ENCODE measurements at places on chromosomes 12 and 14.
A peak's percentile ranks its signal among the peaks of the same experiment; 100 is the strongest.

- DNase-seq = no peak
These were observed 108.7 kb upstream of the CCND2 start for GRCh38 chr12:4164559-4165558.

DNA sequence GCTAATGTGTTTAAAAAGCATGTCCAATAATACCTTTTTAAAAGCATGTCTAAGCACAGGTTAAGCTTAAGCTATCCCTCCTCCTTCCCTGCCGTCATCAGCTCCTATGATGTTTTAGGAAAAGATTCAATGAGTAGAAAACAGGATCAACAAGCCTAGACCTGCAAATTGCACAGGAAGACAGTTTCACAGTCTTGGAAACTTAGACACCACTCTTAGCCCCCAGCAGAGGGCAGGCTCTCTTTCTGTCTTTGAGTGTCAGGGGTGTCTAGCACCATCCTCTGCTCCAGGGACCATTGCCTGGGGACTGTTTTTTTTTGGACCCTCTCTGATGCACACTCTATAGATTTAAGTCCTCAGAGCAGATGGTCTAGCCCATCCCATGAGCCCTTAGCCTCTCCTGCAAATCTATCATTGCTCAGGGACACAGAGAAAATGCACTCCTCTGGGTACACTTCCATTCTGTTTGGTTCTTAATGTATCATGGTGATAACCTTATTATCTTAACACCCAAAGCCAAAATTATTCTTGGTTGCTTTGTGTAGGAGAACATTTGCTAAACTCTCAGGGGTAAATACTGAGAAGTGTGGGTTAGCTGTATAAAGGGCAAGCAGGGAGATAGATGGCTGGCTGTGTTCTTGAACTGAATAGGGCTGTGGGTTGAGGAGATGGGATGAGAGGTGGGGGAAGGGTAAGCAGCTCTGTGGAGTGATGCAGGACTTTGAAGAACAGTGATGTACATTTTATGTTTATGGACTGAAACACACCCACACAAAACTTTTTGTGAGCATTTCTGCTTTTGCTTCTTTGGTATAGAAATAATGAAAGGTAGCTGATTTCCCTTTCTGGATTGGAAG lies 259.9 kb upstream of the DDHD1 start:
- no peak for DNase-seq

- no peak for DNase-seq
These were observed 18.6 kb downstream of the RASSF8 start for GRCh38 chr12:25977047-25977446.

- no peak for DNase-seq
These were observed 127.2 kb downstream of the BBS10 start for GRCh38 chr12:76220980-76221379.

- DNase-seq = peak; percentile 82
These were observed 708 bp upstream of the ZBTB42 start for GRCh38 chr14:104800015-104800770.

- no peak for DNase-seq
These were observed 101.2 kb downstream of the PAPLN start for GRCh38 chr14:73338551-73338950.

DNA sequence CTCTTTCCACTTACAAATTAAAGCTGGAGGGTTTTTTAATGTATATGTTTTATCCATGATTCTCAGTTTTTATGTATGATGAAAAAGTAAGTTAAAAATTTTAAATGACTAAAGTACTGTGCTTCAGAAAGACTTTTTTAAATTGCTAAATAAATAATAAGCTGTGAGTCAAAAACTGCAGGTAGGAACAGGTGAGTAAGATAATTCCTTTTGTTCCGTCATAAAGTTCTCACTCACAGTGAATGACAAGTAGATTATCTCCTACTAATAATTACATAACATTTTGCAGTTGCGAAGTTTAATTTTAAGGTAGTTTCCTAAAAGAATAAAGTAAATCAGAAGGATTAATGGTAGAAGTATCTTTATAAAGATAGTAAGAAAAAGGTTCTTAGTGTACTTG lies 78.0 kb downstream of the PRKCH start:
- no peak for DNase-seq

DNA sequence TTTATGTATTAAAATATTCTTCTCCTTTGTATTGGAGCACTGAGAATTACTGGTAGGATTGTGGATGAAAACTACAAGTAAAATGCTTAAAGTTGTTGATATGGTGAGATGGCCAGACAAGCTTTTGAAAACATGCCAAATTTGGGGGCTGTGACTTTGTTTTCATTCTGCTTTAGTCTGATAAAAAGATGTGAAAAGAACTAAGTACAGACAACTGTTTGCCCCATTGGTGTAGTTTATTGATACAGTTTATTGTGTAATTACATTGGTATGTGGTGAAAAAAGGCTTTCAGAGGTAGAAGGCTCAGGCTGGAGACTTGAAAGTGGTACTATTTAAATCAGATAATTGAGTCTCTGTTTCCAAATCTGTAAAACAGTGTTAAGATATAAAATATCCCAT lies 746.8 kb downstream of the DIO2 start:
- DNase-seq = no peak

GRCh38 chr12:108648371-108648770 lies 14.7 kb upstream of the SELPLG start:
- no peak for DNase-seq

- no peak for DNase-seq
These were observed 64.1 kb upstream of the JDP2 start for GRCh38 chr14:75363570-75364227.

DNA sequence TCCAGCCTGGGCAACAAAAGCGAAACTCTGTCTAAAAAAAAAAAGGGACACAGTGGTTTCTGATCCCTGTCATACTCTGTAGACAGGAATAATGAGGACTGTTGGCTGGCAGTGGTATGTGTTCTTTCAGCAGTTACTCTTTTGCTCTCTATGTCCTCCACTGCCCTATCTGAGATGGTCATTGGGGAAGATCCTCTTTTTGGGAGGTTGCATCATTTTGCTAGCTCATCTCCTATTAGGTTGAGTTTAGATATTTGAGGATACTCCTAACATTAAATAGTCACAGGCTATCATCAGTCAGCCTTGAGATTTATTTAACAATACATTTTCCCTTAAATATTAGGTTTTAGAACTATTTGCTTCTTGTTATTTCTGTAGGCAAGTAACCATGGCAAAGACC lies 5.9 kb upstream of the CCDC91 start:
- no peak for DNase-seq

- no peak for DNase-seq
These were observed 195.5 kb downstream of the PAX9 start for GRCh38 chr14:36857136-36857535.

GRCh38 chr12:31119803-31120211 lies 46.1 kb downstream of the DDX11 start:
- DNase-seq = no peak

DNA sequence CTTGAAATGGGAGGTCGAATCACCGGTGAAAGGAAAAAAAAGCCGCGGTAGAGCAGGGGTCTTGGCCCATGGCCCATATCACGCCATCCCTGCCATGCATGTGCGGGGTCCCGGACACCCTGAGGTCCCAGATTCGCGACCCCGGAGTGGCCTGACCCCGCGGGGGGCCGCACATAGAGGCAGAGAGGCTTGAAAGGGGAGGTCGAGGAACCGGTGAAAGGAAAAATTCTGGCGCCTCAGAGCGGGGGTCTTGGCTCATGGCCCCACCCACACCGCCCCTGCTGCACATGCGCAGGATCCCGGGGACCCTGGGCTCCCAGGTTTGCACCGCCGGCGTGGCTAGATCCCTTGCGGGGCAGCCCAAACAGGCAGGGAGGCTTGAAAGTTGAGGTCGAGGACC lies 319.8 kb downstream of the ALG10 start:
- DNase-seq = no peak

- no peak for DNase-seq
These were observed 123.8 kb downstream of the PTPRB start for GRCh38 chr12:70513426-70513825.

DNA sequence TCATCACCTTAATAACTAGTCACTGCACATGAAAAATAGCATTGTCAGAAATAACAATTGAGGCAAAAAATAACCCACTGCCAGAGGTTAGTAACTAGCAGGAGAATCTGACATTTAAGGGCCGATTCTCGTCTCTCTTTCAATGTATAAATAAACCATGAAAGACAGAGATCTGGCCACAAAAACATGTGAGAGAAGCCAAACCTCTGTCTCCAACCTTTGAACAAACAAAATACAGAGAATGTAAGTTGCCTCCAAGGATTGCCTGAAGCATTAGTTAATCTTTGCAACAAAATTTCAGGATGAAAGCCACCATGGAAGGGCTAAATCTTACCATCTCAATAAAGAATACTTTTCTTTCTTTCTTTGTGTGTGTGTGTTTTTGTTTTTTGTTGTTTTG lies 257.4 kb upstream of the TMTC1 start:
- no peak for DNase-seq

- DNase-seq = no peak
These were observed 89.8 kb downstream of the CHST11 start for GRCh38 chr12:104546575-104546974.

- DNase-seq = no peak
These were observed 772.4 kb upstream of the FBXO33 start for GRCh38 chr14:40204441-40205175.

GRCh38 chr14:96713426-96713825 lies 83.8 kb upstream of the VRK1 start:
- no peak for DNase-seq

- no peak for DNase-seq
These were observed 105.4 kb upstream of the CNTN1 start for GRCh38 chr12:40586823-40587222.

DNA sequence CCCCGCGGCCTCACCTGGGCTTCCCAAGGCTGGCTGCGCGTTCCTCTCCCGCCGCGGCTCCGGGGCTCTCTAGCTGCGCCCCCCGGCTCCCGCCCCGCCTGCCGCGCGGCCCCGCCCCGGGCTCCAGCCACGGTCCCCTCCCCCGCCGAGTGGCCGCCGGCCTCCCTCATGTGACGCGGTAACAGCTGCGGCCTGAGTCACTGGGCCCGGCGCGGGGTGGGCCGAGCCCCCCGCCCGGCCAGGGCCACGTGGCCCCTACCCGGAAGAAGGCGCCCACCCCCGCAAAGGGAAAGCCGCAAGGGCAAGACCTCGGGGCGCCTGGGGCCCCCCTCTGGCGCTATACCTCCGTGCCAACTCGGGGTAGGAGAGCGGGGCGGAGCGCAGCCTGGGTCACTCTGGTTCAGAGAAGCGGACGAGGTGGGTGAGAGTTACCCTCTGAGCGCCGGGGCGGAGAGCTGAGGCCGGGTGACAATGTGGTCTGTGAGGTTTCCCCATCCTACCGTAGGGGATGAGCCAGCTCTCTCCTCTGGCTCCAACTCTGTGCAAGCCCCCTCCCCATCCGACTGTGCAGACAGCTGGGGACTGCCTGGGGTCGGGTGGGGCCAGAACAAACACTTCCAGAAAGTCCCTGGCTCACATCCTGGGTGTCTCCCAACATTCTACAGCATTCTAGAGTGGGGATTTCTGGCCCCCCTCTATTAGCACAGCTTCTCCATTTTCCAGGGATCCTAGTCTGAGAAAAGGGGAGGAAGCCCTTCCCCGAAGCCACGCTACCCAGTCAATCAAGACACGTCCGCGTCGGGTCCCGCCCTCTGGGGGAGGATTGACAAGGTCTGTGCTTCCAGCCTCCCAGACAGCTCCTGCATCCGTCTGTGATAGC lies at the start of gene CD63:
TSS of gene CD63 (minus strand) at position 71 of the 880 bp plus-strand sequence. CDS start 668 bp downstream, outside the sequence.
- DNase-seq = no peak

DNA sequence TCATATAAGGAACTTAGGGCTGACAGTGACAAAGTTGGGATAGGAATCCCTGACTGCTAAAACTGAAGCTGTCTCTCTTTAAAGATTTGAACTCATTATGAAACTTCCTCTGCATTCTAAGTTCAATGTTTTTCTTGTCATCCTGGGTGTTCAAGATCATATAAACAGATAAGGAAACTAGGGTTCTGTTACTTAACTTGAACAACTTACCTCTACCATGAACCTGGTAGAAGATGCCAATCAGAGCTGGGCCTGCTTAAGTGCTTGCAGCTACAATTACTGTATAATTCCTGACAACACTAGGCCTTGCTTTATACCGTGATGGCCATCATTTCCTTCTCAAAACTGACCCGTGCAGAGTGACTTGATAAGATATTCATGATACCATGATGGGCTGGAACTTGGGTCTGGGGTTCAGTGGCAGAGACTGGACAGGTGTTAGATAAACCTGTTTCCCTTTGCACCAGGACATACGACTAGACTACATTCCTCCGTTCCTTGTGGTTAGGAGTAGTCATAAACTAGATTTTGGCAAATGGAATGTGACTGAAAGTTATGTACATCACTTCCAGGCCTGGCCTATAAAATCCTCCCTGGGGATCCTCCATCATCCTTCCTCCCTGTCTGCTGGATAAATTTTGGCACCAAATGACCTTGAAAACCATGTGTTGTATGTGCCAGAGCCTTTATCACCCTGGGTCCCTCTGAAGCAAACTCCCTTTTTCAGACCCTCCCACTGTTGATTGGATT lies 172.2 kb upstream of the PRICKLE1 start:
- DNase-seq = no peak

- DNase-seq = no peak
These were observed 15.0 kb upstream of the PPP1R13B start for GRCh38 chr14:103862393-103862782.

- no peak for DNase-seq
These were observed 293.6 kb downstream of the AKAP6 start for GRCh38 chr14:32622742-32623141.

- no peak for DNase-seq
These were observed 30.5 kb downstream of the ZFHX2 start for GRCh38 chr14:23520899-23521533.

DNA sequence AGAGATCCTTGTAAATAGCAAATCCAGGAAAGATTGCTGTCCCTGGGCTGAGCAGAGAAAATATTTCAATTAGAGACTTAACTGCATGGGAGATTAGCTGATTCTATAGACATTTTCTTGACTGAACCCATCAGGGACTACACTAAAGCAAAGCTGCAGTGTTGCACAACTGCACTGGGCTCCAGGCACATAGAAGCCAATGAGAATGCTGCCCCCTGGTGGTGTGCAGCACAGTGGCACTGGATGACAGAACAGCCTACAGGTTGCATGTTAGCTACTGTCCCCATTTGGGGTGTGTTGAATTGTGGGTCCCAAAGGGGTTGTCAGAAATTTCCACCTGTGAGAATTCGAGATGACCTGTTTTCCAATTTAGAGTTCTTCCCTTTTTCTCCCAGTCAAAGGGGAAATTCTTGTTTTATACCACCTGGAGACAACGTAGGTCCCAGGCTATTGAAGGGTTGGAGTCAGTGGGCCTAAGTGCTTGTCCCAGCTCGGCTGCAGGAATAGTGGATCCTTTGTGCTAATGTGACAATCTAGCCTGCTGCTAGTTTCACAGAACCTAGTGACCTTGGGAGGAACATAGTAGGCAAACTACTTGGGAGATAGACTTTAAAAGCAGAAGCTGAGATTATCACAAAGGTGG lies 114.7 kb downstream of the SLC8A3 start:
- no peak for DNase-seq

All from stimulated activated CD8-positive, alpha-beta memory T cell treated with anti-CD3 and anti-CD28 coated beads, Interleukin-2, amount 100 ng/mL, for 1 hour (primary cell).